ENCODE measurements at places on chromosomes 4 and X.

DNA sequence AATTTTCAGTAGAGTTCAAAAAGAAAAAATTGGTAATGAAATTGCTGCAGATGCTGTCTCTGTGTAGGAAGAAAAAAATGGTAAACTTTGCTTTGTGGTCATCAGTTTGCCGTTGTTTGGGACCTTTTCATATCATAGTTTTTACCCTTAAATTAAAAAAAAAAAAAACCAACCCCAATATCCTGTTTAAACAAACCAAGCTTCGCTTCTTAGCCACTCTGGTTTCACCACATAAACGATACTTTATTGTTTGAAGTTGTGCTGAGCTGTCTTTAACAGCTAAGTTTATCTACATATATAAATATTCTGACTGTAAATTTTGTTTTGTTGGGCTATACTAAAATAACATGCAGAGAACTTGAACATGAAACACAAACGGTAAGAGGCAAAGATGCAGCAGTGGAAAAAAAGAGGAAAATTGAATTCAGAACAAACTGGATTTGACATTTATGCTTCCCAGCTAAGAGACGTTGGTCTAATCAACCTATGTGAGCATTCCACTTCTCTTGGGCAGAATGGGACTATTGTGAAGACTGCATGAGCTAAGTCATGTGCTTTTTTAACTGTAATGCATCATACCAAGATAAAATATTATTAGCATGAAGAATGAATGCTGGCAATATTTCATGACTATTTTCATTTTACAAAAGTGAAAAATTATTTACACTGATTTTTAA lies 15.7 kb upstream of the H2AZ1 start:
- DNase-seq, result no peak

GRCh38 chr4:123787512-123788080 lies 391.0 kb downstream of the SPRY1 start:
- no peak for DNase-seq

DNA sequence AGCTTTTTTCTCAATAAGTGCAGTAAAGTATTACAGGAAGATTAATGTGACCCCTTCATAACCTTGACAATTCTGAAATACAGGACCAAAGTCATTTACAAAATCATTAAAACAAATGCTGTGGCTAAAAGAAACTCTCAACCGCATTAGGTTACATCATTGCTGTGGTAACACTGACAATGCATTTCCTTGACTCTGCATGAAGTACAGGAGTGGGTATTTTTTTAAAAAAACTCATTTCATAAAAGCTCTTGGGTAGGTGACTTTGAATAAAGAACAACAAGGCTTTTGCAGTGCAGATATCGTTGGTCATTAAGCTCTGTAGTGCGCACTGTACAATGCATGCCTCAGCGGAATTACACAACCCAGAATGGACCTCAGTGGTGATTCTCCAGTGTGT lies 23.4 kb upstream of the XK start:
- no peak for DNase-seq

GRCh38 chr4:7040765-7041164 lies 2.4 kb upstream of the TADA2B start:
- no peak for DNase-seq

DNA sequence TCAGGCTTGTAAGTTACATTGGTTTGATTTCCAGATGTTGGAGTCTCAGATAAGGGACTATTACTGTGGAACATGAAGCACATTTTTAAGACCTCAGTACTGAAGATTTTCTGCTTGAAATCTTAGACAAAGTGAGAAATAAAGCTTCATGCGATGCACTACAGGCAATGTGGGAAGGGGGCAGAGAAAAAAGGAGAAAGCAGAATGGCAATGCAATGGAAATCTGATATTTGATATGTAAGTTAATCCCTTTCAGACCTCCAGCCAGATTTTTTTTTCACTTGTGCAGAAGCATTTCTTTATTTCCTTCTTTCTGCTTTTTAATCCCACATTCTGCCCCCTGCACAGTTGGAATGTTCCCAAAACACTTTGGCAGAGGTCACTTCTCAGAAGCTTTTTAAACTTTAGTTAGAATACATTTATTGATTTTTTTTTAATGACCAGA lies 174.3 kb downstream of the ADGRL3 start:
- DNase-seq, result no peak
